EH (cell line): ENCODE measurements at places on chromosomes 3 and 15.

DNA sequence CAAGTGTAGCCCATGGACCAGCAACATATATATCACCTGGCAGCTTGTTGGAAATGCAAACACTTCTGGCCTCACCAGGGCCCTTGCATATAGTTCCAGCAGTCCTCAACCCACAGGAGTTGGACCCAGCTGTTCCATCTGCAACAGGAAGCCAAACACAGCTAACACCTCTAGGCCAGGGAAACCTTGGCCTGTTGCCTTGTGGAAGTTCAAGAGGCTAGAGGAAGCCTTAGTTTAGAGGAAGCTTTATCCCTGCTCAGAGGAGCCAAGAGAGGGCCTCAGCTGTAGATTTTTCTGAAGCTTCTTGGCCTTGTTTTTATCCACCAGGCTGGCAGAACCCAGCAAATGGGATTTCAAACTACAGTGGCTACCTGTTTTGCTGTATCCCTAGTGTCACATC, 11.4 kb downstream of the FHIT start:
- DNase-seq: no peak

DNA sequence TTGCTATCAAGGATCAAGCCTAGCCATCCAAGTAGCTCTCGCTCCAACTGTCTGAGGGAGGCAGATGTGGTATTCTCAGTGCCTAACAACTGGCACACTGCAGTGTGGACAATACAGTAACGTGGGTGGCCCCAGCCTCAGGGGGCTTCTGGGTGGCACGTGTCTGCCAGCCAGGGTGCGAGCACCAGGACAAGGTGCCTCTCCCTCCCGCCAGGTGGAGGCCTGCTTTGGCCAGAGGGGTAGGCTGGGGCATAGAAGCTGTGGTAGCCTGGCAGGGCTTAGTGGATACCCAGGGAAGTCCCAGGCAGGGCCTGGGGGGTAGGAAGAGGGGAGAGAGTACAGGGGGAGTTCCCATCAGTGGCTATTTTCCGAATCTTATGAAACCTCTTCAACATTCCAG, 234.0 kb downstream of the PLCL2 start:
- DNase-seq: no peak

- no peak for DNase-seq
Measured at GRCh38 chr3:17074559-17074958, 189.8 kb downstream of the PLCL2 start.

DNA sequence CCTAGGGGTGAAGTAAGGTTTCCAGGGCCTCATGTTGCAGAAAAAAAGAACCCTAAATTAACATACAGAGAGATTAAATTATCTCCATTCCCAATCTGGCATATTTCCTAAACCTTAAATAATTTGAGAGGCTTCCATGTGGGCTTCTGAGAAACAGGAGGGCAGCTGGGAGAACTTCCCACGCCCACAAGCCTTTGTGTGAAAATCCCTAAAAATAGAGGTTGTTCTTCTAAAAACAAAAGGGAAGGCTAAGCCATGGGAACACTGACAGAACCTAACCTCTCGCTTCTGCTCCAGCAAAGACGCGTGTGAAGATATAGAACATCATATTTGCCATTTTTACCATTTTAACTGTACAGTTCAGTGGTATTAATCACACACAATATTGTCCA, 812 bp upstream of the SLC12A8 start:
- DNase-seq: peak; percentile 61

- DNase-seq: no peak
Measured at GRCh38 chr3:14370720-14371572, 31.5 kb upstream of the SLC6A6 start.

DNA sequence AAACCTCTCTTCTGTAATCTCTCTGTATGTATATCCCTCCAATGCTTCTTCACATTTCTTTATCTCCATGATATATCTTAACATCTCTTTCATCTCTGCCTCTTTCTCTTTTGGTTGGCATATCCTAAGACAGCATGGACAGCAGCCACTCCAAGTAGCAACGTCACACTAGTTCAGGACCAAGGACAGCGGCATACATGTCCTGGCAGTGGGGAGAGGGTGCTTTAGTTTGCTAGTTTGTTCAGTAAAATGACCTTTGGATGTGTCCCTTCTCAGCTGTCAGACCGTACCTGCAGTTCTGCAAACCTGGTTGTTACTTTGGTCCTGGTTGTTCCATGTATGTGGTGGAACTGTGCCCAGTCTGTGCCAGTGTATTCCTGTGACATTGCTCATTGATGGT, 225.6 kb upstream of the ROPN1 start:
- peak; percentile 84 for DNase-seq

- peak; percentile 26 for DNase-seq
Measured at GRCh38 chr3:123947482-123947881, 13.5 kb downstream of the CCDC14 start.

DNA sequence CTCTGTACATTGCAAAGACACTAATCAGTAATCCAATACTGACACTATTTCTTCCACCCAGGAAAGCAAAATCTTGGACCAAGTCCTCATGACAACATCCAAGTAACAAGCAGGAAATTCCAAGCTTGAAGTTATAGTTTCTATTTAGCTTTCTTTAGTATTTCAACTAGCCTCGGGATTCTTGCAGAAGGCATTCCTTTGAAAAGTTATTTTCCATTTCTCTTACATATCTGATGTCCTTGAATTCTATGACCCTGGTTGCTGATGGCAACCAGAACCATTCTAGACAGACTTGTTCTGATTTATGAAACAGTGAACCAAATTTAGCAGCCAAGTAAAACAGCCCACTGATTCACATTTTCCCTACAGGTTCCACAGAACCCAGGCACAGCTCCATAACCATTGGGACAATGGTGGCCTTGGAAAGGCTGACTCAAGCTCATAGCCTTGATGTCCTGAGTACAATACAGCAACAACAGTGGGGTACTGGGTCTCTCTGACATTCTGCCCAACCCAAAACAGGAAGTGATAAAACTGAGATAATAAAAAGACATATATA, 26.5 kb downstream of the P3H2 start:
- peak; percentile 90 for DNase-seq
